Keratinocyte (primary cell): ENCODE measurements at places on chromosomes 3 and 15.

DNA sequence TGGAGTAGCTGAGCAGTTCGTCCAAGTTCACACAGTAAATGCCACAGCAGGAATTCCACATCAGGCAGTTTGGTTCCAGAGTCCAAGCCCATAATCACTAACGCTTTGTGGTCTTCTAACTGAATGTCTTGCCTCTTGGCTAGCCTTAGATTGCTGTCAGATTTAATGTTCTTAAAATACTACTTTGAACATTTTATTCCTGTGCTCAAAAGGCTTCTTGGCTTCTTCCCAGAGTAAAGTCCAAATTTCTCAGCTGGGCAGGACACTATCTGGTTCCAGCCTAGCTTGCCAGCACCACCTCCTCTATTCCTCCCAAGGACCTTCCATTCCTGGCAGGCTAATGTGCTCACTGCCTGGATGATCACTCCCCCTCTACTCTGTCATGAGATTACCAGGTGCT lies 256.9 kb downstream of the SQOR start:
- no peak for DNase-seq

DNA sequence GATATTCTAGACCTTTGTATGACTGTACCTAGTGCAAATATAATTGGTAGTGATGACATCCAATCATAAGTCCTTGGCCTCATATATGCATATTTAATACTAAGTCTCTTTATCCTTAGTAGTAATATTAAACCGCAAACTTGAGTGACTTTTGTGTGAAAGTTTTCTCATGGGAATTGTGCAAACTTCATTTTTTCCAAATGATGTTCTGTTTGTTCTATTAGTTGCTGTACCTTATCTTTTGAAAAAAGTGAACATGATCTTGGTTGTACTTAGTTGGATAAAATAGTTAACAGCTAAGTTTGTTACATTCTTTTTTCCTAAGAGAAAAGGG lies 43.2 kb downstream of the TMEM45A start:
- DNase-seq = no peak

GRCh38 chr3:65575376-65575840 lies 463.3 kb downstream of the MAGI1 start:
- peak; percentile 81 for DNase-seq

DNA sequence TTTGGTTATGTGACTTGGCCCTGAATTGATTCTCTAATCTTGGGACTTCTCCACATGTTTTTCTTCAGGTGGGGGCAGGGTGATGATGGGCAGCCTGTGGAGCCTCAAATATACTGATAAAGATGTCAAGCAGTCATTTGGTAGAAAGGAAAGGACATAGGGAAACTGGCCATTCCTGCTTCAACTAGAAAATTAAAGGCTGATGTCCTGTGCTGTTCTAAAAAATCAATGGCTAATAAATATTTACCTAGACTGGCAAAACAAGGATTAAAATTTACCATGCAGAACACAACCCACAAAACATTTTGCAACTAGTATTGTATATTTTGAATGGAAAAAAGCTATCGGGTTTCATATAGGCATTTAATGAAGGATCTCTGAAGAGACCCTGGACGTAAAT lies 133.7 kb downstream of the GADL1 start:
- no peak for DNase-seq
